ENCODE measurements at places on chromosomes 1 and 21. TPM values are rescaled to one million over a fixed set of nuclear protein-coding genes. Genes with fewer than 3 reads are reported as not detected.

DNA sequence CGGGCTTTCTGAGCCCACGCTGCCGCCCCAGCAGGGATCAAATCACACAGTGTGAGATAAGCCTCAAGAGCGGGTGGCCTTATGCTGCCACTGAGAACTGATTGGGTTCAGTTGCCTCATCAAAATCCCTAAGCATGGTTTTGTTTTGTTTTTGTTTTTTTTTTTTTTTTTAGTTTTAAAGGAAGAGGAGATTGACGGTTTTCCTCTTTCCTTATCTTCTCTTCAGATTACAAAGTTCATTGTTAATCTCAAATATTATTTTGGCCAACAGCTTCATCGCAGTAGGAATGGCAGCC is 651 bp downstream of the COA6 start:
- H3K4me3 ChIP-seq = peak overlapping the region; percentile 94
- H3K27ac ChIP-seq = peak overlapping the region; percentile 97

DNA sequence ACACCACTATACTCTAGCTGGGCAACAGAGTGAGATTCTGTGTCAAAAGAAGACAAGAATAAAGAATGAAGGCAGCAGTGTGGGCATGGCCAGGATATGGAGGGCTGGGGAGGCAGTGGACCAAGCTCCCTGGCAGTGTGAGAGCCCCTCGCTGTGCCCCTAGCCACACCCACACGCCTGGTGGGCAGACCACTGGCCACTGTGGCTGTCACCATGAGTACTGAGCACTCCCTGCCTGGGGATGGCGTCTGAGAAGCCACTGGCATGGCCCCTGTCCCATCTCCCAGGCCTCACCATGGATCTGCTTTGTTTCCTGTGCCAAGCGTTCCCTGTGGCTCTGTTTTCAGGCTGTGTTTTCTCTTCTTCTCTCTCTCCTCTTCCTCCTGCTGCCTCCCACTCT is 51.7 kb downstream of the STUM start:
- H3K27me3 ChIP-seq = no peaks in the 10 kb centered on the region
- H3K4me1 ChIP-seq = peaks cover 36% of the 10 kb centered on the region
- H3K27ac ChIP-seq = no peak overlapping the region
- no peaks in the 10 kb centered on the region for H3K36me3 ChIP-seq
- no peak overlapping the region for H3K4me3 ChIP-seq

GRCh38 chr1:2330519-2331199 is 60.7 kb downstream of the MORN1 start:
- no peaks in the 10 kb centered on the region for H3K36me3 ChIP-seq
- no peak overlapping the region for H3K4me3 ChIP-seq
- H3K27ac ChIP-seq = peak overlapping the region; percentile 60
- H3K27me3 ChIP-seq = no peaks in the 10 kb centered on the region
- H3K4me1 ChIP-seq = peaks cover 7% of the 10 kb centered on the region
- no peak for DNase-seq

GRCh38 chr1:176733661-176734060 is 270.7 kb downstream of the PAPPA2 start:
- H3K4me3 ChIP-seq = no peak overlapping the region
- no peaks in the 10 kb centered on the region for H3K4me1 ChIP-seq
- no peak for DNase-seq

DNA sequence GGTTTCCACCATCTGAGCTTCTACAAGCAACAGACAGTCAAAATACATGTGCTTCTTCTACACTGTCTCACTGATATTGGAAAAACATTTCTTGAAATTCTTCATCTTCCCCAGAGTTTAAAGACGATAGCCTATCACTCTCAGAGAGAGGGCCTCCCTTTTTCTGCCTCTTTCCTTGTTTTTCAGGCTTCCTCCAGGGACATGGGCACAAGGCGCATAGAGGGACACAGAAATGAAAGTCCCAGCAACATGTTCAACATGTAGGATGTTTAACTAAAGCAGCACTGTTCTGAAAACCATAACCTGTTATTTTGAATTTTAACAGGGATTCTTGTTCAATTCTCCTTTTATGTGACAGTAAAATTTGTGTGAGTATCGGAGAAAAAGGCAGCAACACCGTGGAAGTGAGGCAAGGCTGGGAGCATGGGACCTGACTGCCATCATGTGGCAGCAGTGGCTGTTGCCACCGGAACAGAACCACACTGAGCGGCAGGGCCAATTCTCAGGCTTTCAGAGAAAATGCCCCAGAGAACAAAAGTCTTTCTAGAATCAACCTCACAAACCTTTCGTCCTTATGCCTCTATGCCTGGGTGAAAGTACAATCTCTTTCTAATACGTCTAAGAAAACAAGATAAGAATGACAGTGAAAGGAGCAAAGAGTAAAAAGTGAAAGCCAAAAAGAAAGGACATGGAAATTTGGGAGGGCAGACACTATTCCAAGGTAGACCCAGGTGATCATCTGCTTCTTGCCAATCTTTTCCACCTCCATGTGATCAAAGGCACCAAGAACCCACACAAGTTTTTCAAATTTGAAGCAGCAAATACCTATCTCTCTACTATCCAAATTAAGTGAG is 54.5 kb downstream of the PCNX2 start:
- H3K36me3 ChIP-seq = peaks cover 4% of the 10 kb centered on the region
- no peaks in the 10 kb centered on the region for H3K27me3 ChIP-seq
- DNase-seq = no peak
- no peak overlapping the region for H3K4me3 ChIP-seq
- H3K27ac ChIP-seq = no peak overlapping the region

- no peaks in the 10 kb centered on the region for H3K27me3 ChIP-seq
- H3K4me3 ChIP-seq = no peak overlapping the region
- no peak for DNase-seq
- H3K27ac ChIP-seq = peak overlapping the region; percentile 83
- no peaks in the 10 kb centered on the region for H3K36me3 ChIP-seq
These were observed 23.3 kb upstream of the C1orf105 start for GRCh38 chr1:172397221-172397620.

VAV3 gene
- 89.5 TPM for total RNA-seq

PGLYRP4 gene
- 15.1 TPM for total RNA-seq

CCDC190 gene
- 1.5 TPM for total RNA-seq

C1orf50 gene
- 2.9 TPM for total RNA-seq

SMIM34 gene
- not detected for total RNA-seq

CNKSR1 gene
- 17.8 TPM for total RNA-seq

MAEL gene
- not detected for total RNA-seq

ADGRL4 gene
- total RNA-seq = 7.1 TPM

THBS3 gene
- 11.6 TPM for total RNA-seq

Data from esophagus squamous epithelium (tissue), 5 donors.